ENCODE measurements at places on chromosomes 7 and 10.

- no peak for DNase-seq
Measured at GRCh38 chr7:111384065-111384891, 178.0 kb downstream of the IMMP2L start.

DNA sequence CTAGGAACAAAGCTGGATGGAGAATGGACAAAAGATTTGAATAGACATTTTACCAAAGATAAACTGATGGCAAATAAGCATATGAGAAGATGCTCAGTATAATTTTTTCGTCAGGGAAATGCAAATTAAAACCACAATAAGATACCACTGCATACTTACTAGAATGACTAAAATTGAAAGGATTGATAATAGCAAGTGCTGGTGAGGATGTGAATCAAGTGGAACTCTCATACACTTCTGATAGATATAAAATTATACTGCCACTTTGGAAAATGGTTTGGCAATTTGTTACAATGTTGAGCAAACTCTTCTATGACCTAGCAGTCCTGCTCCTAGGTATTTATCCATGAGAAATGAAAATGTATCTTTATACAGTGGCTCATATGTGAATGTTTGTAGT lies 83.3 kb downstream of the EXOC6 start:
- DNase-seq = no peak

- no peak for DNase-seq
Measured at GRCh38 chr10:102832987-102833386, 4.2 kb downstream of the CYP17A1 start.

DNA sequence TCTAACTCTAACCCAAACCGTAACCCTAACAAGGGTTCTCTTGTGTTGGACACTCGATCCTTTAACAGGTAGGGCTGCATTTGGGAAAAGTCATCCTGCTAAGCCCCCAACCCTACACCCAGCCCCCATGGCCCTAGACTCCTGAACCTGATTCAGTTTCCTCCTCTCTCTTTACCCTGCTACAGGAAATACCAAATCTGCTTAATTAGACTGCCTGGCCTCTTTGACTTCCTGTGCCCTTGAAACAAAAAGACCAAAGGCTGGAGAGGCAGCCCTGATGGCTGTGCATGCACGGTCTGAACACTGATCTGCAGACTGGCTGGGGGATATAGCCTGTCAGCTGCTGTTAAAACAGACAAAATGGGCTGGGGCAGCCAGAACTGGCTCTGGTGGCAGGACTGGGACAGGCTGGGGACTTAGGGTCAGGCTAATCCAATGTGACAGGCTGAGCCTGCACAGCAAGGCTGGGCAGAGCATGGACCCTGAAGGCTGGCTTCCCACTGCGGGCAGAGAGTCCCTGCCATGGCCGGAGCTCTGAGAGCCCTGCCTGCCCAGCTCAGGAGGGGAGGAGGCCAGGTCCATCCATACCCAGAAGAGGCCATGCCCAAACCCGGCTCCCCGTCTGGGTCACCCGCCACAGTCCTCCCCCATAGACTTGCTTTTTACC lies 51.0 kb upstream of the MSMB start:
- no peak for DNase-seq

- DNase-seq = no peak
Measured at GRCh38 chr7:11415101-11415500, 416.9 kb downstream of the THSD7A start.

- DNase-seq = no peak
Measured at GRCh38 chr7:47536661-47537611, 45.0 kb downstream of the TNS3 start.

DNA sequence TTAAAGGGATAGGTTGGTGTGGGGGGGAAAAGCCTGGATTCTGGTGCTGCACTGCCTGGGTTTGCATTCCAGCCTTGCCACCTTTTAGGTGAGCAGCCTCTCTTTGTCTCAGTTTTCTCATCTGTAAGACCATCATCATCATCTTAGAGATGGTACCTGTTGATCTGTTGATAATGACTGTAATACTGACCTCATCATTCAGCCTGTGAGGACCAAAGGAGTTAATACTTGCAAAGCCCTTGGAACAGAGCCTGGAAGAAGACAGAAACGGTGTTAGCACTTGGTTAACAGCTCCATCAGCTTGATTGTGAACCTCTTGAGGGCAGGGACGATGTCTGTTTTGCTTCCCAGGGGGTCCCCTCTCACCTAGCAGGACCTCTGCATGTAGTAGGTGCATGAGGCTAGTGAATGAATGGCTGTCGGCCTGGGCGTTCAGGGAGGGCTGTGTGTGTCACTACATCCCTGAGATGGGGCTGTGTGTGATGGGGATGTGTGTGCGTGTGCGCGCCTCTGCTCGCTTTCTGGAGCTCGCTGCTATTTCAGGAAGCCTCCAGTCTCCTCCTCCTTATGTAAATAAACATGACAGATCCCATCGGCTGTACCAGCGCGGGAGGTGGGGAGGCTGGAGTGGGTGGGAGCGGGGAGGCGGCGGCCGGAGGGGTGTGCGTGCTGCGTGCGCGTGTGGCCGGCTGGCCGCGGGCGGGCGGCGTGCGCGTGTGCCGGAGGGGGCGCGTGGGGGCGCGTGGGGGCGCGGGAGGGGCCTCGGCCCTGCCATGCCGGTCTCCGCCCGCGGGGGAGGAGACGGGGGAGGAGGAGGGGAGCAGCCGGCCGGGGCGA lies 61.2 kb downstream of the NEURL1 start:
- DNase-seq = peak; percentile 91

- DNase-seq = no peak
Measured at GRCh38 chr7:124914298-124914697, 15.3 kb downstream of the POT1 start.

DNA sequence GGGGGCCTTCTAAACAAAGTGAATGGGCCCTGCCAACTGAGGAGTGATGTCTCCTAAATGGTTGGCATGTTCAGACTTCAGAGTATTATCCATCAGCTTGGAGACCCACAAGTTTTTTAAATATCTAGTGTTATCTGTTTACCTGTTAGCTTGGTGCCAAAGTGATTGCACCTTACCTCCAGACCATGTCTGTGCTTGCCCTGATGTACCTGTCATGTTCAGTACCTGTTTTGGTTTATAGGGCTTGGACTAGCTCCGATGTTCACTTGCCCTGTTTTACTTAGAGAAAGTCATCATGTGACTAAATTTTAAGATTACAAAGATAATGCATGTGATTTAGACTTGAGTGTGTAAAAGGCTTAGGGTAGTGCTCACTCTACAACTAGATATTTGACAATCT lies 67.7 kb downstream of the CNNM2 start:
- no peak for DNase-seq

GRCh38 chr7:7772397-7772821 lies 54.0 kb upstream of the RPA3 start:
- peak; percentile 7 for DNase-seq

DNA sequence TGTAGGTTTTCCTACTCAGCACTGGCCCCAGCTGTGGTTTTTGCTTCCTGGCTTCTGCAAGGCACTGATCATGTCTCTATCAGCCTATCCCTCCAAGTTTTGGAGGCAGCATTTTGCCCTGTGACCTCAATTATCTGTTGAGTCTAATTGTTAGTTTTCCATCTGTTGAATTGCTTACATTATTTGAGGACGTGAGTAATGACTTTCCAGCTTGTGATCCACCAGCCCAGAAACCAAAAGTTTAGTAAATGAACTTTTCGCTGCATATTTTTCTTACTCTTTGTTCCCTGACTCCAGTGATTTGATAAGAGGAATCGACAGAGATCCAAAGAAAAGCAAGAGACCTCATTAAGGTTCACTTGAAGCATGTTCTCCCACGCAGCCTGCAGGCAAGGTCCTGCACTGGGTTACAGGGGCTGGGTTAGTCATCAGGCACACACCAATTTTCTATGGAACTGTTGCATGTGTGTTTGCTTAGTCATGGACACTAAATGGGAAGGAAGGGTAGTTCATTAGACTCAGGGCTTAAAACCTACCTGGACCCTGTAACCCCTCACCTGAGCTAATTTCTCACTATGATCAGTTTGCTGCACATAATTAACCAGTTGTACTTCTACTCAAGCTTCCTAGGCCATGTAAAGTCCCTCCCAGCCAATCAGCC lies 57.2 kb downstream of the AKR1E2 start:
- no peak for DNase-seq

GRCh38 chr7:76352193-76352592 lies 6.6 kb downstream of the YWHAG start:
- no peak for DNase-seq

DNA sequence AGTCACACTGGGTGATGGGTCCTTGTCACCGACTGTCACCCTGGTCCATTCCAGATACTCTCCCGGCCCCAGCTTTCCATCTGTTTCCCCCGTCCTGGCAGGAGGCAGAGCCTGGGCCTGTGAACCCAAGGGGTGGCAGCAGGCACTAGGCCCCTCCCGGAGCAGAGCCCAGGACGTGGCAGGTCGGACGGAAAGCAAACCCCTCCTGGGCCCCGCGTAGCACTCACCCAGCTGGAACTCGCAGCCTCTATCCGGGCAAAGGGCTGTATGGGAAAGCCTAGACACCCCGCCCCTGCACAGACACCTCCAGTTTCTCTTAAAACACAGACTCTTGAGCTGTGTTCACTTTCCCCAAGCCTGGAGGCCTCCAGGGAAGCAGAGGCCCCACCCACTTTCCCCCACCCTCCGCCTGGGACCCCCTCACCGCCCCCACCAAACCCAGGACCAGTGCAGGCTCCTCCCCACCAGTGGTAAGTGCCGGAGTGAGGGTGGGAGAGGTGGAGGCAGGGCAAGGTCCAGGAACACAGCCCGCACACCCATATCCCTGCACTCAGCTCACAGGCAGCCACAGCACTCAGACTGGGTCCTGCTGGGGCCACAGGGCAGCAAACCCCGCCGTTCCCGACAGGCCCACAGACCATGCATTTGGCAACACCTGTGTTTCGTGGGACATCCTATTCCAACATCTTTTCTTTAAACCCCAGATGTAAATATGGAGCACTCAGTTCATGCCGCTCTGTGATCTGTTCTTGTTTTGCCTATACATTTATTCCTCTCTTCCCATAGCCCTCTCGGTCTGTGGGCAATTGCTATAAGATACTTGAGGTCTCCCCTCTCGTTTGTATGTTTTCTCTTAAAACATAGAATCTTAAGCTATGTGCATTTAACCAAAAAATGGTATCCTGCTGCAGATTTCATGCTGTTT lies 98.2 kb upstream of the PDGFA start:
- DNase-seq = no peak

GRCh38 chr10:97705006-97705670 lies 8.4 kb upstream of the MARVELD1 start:
- DNase-seq = no peak

DNA sequence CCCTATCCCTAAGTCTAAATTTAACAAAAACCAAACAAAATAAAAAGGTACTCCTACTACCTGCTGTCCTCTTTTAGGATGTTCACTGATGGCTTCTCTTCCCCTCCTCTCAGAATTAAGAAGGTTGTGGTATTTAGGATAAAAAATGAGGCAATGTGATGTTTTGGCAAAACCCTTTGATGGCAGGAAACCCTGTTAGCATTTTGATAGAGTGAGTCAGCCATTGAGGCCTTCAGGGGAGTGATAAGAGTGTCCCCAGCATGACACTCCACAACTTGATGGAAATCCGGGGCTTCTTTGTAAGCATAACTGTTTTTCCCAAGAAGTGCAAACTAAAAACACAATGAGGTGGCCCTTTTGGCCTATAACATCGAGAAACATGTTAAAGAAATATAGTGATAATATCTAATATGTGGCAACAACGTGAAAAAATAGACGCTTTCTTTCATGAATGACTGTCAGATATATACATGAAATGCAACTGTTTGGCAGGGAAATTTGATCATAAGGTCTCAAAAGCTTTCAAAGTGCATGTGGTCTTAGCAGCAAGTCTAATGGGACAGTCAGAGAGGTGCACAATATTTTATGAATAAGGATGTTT lies 55.0 kb downstream of the PRTFDC1 start:
- no peak for DNase-seq

DNA sequence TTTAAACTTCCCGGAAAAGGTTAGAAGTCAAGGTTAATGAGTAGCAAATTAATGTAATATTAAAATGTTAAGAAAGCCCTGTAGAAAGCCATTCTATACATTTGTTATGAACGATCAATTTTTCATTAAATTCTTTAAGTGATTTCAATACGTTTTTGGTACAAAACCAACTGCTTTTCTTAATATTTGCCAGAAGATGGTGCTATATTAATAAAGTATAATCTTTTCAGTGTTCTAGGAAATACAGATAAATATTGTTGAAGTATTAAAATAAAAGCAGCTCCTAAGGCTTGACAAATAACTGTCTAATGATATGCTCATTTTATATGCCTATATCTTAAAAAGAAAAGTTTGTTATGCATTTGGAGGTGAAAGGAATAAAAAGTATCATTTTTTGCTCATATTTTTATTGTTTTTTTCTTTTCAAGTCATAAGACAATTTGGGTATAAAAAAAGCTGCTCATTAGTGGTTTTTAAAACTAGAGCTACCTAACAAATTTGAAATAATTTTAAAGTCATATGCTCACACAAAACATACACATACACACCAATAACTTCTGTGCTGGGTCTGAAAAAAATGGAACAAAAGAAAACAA lies 130.3 kb upstream of the POT1 start:
- DNase-seq = no peak

GRCh38 chr10:58269782-58270290 lies 874 bp downstream of the CISD1 start:
- DNase-seq = no peak

GRCh38 chr7:68760556-68760955 lies 837.7 kb upstream of the AUTS2 start:
- DNase-seq = no peak

DNA sequence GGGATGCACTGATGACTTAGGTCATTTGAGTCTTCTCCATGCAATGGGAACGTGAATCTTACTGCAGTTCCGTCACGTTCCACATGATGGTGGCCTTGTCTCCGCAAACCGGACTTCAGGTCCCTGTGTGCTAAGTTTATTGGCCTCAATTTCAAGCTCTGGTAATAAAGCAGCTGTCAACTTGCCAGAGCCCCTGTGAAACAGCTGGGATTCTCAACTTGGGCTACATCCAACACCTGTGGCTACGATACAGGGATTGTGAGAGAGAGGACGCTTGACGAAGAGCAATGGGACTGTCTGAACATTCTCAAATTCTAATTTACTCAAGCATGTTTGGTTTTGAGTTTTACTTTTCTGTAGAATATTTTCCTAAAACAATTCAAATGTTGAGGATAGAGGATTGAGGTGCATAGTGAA lies 174.2 kb downstream of the PTN start:
- peak; percentile 87 for DNase-seq

DNA sequence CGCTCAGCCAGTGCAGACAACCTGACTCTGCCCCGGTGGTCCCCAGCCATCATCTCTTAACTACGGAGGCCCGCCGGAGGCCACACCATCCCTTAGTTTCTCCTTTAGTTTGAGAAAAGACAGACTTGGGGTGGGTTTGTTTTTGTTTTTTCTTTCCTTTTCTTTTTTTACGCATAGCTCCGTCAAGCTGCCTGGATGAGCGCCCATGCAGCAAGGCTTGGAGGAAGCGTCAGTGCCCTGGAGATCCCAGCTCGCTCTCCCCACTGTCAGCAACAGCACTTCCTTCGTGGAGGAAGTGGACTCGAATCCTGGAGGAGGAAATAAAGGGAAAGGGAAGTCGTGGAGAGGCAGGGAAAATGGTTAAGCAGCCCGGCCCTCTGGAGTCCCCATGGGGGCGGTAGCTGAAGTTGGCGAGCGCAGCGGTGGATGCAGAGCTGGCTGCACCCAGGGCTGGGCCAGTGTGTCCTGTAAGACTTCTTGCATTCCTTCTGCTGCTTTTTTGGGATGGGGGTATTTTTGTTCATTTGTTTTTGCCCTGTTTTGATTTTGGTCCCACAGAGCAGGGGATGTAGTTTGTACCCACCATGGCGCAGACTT lies 35.9 kb upstream of the GJD4 start:
- DNase-seq = no peak

- DNase-seq = no peak
Measured at GRCh38 chr7:45978731-45979211, 57.7 kb upstream of the IGFBP3 start.

- DNase-seq = no peak
Measured at GRCh38 chr10:60778971-60779796, 906 bp downstream of the CDK1 start.

Measured in SHP77 (cell line).